ENCODE measurements at places on chromosomes 1 and 21. TPM values are rescaled to one million over a fixed set of nuclear protein-coding genes. Genes with fewer than 3 reads are reported as not detected.

DNA sequence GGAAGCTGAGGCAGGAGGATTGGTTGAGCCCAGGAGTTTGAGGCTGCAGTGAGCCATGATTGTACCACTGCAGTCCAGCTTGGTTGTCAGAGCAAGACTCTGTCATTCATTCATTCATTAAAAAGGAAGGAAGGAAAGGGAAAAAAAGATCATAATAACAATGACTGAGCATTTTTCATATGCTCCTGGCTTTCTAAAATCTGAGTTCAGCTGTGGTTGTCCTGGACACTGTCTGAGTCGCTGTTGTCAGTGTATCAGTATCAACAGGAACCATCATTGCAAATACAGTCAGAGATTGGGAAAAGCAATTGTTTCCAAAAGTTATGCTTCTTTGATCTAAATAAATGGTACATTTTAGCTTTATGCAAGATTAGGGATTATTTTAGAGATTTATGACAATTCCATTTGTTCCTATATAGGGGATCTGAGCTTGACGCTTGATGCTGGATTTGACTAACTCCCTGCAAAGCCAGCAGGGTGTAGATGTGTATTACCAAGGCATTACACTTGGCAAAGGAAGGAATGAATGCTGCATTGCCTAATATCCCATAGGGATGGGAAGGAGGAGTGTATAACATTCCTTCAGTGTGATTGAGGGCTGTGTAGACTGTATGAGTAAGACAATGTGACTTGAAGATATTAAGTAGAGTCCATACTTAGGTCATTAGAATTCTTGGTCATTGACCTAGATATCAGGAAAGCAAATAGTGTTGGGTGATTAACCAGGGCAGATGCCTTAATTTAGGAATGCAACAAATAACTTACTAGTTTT lies 100.2 kb downstream of the DISP1 start:
- no peak for DNase-seq

GRCh38 chr1:65420590-65421350 lies at the start of the genes LEPR and LEPROT:
Gene LEPR (plus strand): TSS chr1:65420668. CDS start chr1:65565566, 144,898 bp downstream.
Gene LEPROT (plus strand): TSS chr1:65420668. CDS start chr1:65420725, 57 bp downstream.
- no peak for DNase-seq

- no peak for DNase-seq
These were observed 115.5 kb downstream of the DHRS3 start for GRCh38 chr1:12502336-12503109.

DNA sequence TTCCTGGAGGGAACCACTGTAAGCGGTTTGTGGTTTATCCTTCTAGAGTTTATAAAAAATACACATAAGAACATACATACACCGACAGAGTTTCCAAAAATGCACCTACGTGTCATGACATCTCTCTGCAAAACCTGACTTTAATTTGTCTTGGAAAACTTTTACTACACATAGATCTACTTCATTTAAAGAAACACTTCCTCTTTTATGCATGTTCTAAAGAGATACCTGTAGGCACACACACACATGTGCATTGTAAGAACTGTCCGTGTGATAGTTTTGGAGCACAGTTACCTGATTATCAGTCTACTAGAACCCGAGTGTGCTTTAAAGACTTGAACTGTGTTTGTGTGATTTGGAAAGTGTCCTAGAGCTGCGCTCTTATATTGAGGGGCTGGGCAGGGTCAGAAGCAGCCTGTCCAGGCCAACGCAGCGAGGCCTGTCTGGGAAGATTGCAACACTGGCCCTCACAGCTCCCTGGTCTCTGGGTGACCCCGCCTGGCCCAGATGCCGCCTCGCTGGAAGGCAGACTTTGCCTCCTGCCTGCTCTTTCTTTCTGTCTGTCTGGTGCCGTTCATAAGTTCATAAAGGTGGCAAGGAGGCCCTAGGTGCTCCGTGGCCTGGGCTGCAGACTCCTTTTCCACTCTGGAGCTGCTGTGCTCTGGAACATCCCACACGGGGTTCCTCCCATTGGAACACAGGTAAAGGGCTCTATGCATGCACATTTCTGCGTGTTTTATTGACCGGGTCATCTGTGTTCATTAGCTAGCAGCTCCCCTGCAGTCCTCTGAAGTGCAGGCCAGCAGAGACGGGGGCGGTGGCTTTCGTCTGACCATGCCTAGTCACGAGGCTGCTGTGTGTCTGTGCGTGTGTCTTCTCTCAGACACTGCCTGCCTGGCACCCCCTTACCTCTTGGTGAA lies 46.3 kb downstream of the AGPAT3 start:
- no peak for DNase-seq

- no peak for DNase-seq
These were observed 2.8 kb downstream of the SRARP start for GRCh38 chr1:16006552-16007485.

DNA sequence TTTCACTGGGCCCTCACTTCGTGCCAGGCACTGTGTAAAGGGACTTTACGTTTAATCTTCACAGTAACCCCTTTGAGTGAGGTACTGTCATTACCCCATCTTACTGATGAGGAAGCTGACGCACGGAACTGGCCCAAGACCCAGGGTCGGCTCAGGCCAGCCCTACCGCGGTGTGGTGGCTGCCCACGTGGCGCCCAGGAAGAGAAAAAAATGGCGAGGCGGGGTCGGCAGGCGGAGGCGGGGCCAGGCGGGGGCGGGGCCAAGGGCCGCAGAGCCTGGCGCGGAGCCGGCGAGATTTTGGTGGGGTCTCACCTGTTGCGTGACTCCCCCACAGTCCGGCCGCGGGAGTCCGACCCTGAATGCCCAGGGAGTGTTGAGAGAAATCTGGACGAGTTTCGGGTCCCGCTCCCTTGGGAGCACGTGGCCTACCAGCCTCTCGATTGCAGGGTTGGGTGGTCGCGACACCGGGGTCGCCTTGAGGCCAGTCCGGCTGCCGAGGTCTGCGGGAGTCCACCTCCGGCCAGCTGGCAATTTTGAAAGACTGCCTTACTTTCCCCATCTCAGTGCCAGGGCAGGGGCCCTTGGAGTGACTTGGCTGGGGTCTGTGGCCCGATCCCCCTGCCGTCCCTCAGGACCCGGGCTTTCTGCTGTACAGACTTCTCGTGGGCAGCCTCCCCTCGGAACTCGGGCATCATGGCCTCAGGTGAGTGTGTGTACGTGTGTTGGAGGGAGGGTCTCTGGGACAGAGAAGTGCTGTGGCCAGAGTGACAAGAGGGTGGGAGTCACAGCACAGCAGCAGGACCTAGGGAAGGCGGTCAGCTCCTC lies at the start of the genes AMPD2 and GNAT2:
Gene AMPD2 (plus strand): TSS at position 262 of the 825 bp plus-strand sequence. CDS start 1,339 bp downstream, outside the sequence.
Gene GNAT2 (minus strand): TSS at position 41 of the 825 bp plus-strand sequence. CDS start 6,746 bp downstream, outside the sequence.
- DNase-seq, result peak; percentile 78

GRCh38 chr1:200073286-200073637 lies 45.8 kb downstream of the NR5A2 start:
- no peak for DNase-seq

DNA sequence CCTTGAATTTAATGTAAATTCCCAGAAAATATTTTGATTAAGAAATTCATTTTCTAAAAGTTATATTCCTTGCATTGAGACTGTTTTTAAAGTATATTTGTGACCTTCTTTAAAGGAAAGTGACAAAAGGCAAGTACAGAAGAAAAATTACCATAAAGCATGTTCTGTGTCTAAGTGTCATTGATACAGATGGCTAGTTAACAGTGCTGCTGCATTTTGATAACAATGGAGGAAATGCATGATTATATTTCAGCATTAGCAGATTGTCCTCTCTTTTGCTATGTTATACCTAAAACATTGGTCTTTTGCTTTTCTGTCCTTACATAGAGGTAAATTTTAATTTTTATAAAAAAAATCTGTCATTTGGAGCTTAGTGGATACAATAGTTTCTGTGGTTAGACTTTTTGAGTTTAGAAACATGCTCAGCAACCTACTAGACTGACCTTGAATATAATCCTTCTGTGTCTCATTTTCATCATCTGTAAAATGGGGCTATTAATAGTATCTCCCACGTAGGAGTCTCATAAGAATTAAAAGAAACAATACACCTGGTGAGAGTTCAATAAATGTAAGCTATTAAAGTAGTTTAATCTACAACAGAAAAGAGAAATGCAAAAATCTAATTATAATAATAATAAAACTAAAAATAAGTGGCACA lies 51.1 kb upstream of the RGS21 start:
- no peak for DNase-seq

- no peak for DNase-seq
These were observed 48.5 kb upstream of the ACOT11 start for GRCh38 chr1:54499360-54500106.

DNA sequence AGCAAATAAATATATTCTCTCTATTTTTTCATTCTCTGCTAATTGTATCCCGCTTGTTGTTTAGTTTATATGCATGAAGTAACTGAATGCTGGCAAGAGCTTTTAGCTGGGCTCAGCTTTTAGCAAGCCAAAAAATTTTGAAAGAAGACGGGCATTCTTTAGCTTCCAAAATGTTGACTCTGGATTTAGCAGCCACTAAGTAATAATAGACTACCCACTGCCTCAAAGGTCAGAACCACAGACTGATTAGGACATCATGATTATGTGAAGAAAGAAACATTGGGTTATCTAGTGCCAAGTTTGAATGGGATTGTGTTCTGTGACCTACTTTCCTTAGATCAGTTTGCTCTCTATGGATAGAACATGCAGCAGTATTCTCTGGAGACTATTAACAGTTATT lies 80.3 kb upstream of the DPH5 start:
- no peak for DNase-seq

GRCh38 chr1:176517484-176517883 lies 54.5 kb downstream of the PAPPA2 start:
- DNase-seq, result no peak

- DNase-seq, result no peak
These were observed 307.6 kb upstream of the PLXNA2 start for GRCh38 chr1:208551633-208552320.

GRCh38 chr1:234986750-234987414 lies 141.8 kb downstream of the TOMM20 start:
- no peak for DNase-seq

- no peak for DNase-seq
These were observed 37.8 kb downstream of the NGF start for GRCh38 chr1:115300087-115300876.

DNA sequence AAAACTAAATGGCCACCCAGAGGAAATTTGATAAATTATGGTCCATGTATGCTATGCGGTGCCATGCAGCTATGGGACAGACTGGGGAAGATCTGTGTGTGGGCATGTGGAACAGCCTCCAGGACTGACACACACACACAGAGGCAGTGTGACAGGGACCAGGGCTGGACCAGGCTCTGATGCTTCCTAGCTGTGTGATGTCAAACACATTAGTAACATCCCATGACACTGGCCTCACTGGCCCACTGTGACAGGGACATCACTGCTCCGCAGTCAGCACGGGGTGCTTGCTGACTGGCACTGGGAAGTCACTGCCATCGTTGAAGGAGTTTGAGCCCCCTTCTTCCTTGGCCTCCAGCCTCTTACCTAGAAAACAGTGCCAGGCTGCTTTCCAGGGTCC lies 13.9 kb downstream of the RAP1GAP start:
- no peak for DNase-seq

E2F2 gene
- 0.52 TPM for total RNA-seq

LAMC2 gene
- total RNA-seq, result 14.5 TPM

SPATA46 gene
- total RNA-seq, result not detected

CFHR2 gene
- not detected for total RNA-seq

NCAM2 gene
- 3.7 TPM for total RNA-seq

Measured in ureter (tissue), 1 donor.